ENCODE measurements at places on chromosomes 12 and 14.

DNA sequence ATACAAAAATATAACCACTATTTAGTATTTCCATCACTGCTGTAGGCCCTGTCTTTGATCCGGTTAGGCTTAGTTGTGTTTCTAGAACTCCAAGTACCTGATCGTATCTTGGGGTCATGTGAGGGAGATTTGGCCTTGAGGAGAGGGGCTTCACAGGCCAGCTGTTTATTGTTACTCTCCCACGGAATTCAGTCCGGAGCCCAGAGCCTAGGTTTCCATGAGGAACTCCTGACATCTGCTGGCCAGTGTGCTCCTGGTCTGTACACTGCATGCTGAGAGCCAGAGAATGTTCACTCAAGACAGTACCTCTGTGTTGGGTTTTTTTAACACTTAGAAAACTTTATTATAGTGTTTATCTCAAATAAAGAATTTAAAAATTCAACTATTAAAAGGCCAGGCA is 341.0 kb upstream of the TMEM132C start:
- no peak for DNase-seq

DNA sequence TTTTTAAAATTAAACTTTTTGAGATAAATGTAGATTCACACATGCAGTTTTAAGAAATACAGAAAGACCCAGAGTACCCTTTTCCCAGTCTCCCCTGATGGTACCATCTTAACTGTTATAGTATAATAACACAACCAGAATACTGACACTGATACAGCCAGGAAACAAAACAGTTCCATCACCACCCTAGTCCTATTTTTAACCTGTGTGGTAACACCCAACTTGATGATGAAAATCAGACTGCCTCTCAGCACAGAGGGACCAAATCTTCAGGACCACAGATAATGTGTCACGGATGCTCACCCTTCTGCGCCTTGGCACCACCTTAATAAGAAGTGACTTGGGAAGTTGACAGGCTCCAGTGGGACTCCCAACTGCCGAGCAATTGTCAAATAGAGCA is 18.1 kb downstream of the FBXO21 start:
- no peak for DNase-seq

- no peak for DNase-seq
Observed at GRCh38 chr12:15270591-15270990, 49.4 kb upstream of the RERG start.

GRCh38 chr14:31489691-31490090 is 1.9 kb upstream of the GPR33 start:
- no peak for DNase-seq

- DNase-seq, result no peak
Observed at GRCh38 chr12:41634091-41634490, 446.0 kb downstream of the PDZRN4 start.

GRCh38 chr12:12039897-12040296 is 30.8 kb upstream of the BCL2L14 start:
- DNase-seq, result peak; percentile 91

GRCh38 chr12:123105211-123105826 is 45.6 kb downstream of the PITPNM2 start:
- DNase-seq, result no peak

- DNase-seq, result no peak
Observed at GRCh38 chr14:62029569-62029924, 267.3 kb downstream of the SNAPC1 start.

- no peak for DNase-seq
Observed at GRCh38 chr12:42469355-42470175, 120.0 kb downstream of the PRICKLE1 start.

DNA sequence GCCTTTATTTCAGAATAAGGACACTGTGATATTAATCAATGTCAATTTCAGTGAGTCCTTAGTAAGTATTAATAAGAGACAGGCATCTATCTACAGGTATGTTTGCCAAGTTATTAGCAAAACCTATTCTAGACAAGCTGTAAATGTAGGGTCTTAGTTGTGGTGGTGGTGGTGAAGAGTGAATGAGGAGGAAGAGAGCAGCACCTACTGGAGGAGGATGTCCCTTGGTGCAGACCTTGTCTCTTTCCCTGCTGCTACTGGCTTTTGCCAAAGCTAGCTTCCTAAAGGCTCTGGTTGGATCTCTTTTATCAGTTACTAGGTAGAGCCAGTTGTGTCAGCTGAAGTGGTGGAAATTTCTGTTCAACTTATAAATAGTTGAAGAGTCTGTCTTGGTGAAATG is 304.8 kb upstream of the ATP2B1 start:
- no peak for DNase-seq

DNA sequence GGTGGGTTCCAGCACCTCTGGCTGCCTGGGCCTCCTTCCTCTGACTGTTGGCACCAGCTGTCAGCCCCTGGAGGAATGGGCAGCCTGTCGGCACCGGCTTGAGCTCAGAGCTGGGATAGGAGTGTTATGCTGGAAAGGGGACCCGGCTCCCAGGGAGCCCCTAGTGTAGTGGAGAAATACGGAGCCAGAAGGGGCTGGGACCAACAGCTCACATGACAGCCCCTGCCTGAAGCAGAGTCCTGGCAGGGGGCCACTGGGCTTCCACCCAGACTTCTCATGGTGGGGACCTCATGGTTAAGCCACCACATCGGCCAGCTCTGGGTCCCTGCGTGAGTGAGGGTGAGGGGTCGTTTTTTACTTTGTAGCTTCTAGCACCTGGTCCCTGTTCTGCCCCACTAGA is 174.5 kb downstream of the TSPAN9 start:
- no peak for DNase-seq

GRCh38 chr12:32089586-32089985 is 17.1 kb upstream of the BICD1 start:
- no peak for DNase-seq

- peak; percentile 58 for DNase-seq
Observed at GRCh38 chr14:29016050-29016900, 249.7 kb downstream of the FOXG1 start.

DNA sequence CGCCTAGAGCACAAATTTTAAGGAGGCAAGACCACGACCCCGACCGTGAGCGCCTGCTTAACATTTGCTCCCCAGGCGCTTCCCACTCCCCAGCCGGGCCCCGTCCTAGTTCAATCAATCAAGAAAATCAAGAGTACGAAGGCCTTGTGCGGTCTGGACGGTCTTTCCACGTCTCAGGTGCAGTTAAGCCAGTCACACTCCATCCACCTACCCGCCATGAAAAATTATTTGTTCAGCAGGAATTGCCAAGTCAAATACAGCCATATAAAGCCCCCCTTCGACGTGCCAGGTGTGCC is 603 bp upstream of the LRR1 start:
- DNase-seq, result no peak

GRCh38 chr14:96975116-96975515 is 177.9 kb downstream of the VRK1 start:
- DNase-seq, result no peak

DNA sequence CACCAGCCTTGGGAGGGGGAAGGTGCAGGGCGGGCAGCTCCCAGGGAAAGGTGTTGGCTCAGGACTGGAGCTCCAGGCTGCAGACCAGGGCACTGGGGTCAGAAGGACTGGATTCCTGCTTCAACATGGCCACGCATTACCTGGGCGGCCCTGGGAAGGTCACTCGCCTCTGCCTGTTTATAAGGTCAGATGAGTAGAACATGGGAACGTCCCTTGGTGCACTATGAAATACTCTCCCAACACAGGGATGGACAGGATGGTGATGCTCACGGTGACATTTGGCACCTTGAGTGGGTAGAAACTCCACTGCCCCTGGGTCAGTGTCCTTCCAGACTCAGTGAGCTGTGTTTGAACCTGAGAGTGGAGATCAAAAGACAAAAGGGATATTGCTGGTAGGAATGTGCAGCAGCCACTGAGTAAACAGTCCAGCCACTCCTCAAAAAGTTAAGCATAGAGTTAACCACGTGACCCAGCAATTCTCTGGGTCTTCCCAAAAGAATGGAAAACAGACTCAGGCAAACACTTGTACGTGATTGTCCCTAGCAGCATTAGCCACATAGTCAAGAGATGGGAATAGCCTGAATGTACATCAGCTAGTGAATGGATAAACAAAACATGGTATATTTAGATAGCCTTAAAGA is 9.1 kb upstream of the BDKRB2 start:
- DNase-seq, result no peak

GRCh38 chr12:124251186-124251585 is 43.7 kb upstream of the RFLNA start:
- no peak for DNase-seq

DNA sequence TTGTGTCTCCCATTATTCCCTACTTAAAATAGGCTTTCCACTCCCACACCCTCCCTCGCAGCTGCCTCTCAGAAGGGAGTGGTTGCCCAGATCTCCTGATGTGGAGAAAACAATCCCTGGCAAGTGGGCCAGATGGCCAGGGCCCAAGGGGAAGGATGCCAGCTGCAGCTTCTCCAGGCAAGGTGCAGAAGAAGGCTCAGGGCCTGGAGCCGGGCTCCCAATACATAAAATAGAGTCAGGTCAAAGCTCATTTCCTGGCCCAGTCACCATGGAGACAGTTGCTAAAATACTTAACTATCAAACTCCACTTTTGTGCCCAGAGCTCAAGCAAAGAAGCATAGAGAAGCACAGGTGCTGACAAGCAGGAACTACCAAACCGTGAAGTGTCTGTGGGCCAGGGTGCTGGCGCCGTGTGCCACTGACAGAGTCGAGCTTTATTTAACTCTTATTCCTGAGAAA is 45.7 kb upstream of the ITPR2 start:
- peak; percentile 47 for DNase-seq

- DNase-seq, result no peak
Observed at GRCh38 chr14:75446447-75446846, 18.6 kb downstream of the JDP2 start.

DNA sequence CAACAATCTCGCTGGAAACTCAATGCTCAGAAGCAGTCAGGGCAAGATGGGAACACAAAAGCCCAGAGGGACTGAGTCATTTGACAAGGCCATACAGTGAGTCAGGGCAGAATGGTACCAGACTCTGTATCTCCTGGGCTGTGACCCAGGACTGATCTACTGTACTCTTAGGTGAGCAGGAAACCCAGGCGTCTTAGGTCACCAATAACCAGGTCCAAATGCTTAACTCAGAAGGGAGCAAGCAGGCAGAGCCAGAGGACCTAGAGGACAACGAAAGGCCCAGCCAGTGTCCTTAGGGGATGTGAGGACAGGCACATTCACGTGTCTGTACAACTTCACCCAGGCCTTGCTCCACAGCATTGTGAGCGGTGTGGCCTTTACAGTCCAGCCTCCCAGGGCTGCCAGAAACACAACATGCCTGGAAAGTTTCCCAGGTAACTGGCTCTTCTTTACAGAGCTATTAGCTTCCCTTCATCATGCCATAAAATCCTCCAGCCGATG is 69.9 kb downstream of the ARL6IP4 start:
- no peak for DNase-seq
